ENCODE measurements at places on chromosomes 6 and 20.
A peak's percentile ranks its signal among the peaks of the same experiment; 100 is the strongest.

DNA sequence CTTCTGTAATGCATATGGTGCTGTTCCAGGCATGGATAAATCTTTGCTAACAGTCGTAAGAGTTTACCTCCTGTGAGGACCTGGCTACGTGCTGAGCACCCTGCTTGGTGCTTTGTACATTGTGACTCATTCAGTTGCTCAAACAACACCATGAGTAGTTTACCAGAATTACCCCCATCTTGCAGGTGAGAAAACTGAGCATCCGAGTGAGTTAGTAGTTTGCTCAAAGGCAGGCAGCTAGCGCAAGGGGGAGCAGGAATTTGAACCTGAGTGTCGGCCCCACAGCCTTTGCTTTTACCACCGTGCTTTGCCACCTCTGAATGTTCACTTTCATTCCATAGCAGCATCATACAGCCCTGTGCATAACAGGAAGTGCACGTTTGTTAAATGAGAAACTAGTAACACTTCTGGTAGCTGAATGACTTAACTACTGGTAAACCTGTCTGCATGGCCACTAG, 121.9 kb downstream of the MTHFD1L start:
- no peak overlapping the region for H3K4me3 ChIP-seq
- H3K27me3 ChIP-seq: no peaks in the 10 kb centered on the region
- H3K4me1 ChIP-seq: no peaks in the 10 kb centered on the region
- H3K27ac ChIP-seq: no peak overlapping the region

- no peaks in the 10 kb centered on the region for H3K27me3 ChIP-seq
- H3K36me3 ChIP-seq: no peaks in the 10 kb centered on the region
Observed at GRCh38 chr20:50729901-50730764, 1.2 kb upstream of the PARD6B start.

DNA sequence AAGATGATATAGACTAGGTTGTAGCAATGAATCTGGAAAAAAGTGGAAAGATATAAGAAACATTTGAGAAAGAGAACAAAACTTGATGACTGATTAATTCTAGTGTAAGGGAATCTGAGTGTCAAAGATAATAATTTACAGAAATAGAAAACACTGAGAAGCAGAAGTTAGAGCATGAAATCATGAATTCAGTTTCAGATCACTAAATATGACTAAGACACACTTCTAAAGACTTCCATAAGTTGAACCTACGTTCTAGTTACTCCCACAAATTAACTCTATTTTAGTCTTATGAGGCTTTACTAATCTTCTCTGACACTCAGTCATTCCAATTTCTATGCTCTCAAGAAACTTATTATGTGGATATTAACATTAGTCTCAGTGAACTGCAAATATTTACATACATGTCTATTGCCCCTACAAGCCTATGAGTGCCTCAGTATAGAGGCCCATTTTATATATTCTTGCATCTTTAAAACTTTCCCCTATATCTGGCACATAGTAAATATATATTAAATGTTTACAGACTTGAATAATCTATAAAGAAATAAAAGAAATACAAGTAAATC, 30.4 kb downstream of the IBTK start:
- no peak overlapping the region for H3K4me3 ChIP-seq
- H3K36me3 ChIP-seq: peaks cover 6% of the 10 kb centered on the region
- DNase-seq: no peak
- no peaks in the 10 kb centered on the region for H3K27me3 ChIP-seq

- no peaks in the 10 kb centered on the region for H3K4me1 ChIP-seq
- H3K36me3 ChIP-seq: no peaks in the 10 kb centered on the region
- H3K4me3 ChIP-seq: no peak overlapping the region
- H3K27ac ChIP-seq: no peak overlapping the region
Observed at GRCh38 chr6:53424300-53424699, 75.5 kb upstream of the ELOVL5 start.

DNA sequence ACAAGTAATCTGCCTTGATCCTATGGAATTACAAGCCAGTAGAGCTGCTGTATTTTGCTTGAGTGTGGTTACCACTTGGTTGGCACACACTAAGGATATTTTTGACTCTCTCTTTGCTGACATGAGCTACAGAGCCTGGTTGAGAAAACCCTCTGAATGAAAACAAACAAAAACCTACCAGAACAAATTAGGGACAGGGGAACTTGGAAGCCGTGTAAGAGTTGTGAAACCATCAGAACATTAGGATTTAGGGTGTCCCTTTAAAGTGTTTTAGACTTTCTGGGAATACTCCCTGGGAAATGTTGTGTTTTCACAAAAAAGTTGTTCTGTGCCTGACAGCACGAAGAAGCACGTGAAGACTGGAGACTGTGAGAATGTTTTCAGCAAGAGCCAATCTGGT, 20.5 kb upstream of the PDE7B start:
- no peaks in the 10 kb centered on the region for H3K36me3 ChIP-seq
- H3K27me3 ChIP-seq: no peaks in the 10 kb centered on the region
- no peaks in the 10 kb centered on the region for H3K4me1 ChIP-seq
- no peak overlapping the region for H3K27ac ChIP-seq

DNA sequence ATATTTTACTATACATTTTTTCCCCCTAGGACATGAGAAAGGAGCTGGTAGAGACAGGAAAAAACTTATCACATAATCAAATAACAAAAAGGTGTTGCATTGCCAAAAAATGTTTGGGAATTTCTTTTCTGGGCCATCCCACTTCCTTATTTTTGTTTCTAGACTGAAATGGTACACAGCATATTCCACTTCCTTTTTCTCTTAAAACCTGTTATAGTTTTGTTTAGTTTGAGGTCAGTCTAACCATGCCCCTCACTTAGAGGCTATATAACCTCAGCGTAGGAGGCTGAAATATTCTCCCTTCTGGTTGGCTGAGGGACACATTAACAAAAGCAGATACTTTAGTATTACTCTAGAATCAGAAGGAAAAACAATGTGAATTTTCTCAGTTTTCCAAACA, 323.9 kb downstream of the GJA1 start:
- H3K36me3 ChIP-seq: no peaks in the 10 kb centered on the region
- no peak overlapping the region for H3K4me3 ChIP-seq
- DNase-seq: no peak
- H3K4me1 ChIP-seq: no peaks in the 10 kb centered on the region
- no peak overlapping the region for H3K27ac ChIP-seq

GRCh38 chr6:21037453-21037852, 503.2 kb downstream of the CDKAL1 start:
- no peak overlapping the region for H3K4me3 ChIP-seq
- no peaks in the 10 kb centered on the region for H3K4me1 ChIP-seq
- no peak overlapping the region for H3K27ac ChIP-seq
- no peaks in the 10 kb centered on the region for H3K36me3 ChIP-seq
- DNase-seq: no peak
- no peaks in the 10 kb centered on the region for H3K27me3 ChIP-seq

- no peak overlapping the region for H3K4me3 ChIP-seq
- H3K27ac ChIP-seq: no peak overlapping the region
- H3K36me3 ChIP-seq: no peaks in the 10 kb centered on the region
- peaks cover 3% of the 10 kb centered on the region for H3K4me1 ChIP-seq
- H3K27me3 ChIP-seq: peaks cover 3% of the 10 kb centered on the region
- DNase-seq: peak; percentile 36
Observed at GRCh38 chr6:30156262-30156599, 4.8 kb downstream of the TRIM10 start.

Data from tibial nerve (tissue), 4 donors.